ENCODE measurements at places on chromosomes 1 and 21.

GRCh38 chr1:161777261-161777660 lies 11.1 kb downstream of the ATF6 start:
- DNase-seq = no peak

- DNase-seq = no peak
These were observed 28.2 kb downstream of the CNN3 start for GRCh38 chr1:94898491-94899385.

GRCh38 chr1:109208836-109209463 lies 4.8 kb upstream of the SARS1 start:
- no peak for DNase-seq

DNA sequence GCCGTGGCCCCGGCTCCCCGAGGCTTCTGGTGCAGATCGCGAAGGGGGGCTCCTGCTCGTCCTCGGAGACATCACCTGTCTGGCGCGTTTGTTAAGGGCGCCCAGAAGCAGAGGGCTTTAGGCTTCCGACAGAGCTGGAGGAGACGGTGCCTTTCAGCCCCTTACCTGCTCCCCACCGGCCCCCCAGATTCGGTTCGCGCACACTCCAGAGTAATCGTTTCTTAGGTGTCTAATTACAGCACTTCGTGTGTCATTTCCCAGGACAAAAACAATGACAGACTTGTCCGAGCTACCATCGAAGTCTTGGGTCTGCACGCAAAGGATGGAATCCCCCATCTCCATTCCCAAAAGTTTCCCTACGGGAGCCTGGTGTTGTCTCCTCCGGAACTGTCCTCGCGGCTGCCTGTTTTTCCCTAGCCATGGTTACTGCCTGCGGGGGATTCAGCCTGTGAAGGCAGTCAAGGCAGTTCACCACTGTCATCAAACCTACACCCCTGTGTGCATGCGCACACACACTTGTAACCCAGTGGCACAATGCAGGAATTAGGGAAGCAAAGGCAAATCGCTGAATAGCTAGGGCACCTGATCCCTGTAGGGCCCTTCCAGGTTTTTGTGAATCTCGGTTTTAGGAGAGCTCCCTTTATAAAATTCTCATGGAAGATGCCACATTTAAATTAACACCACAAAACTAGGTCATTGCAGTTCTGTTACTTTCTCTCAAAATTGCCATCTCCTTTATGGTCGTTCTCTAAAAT lies 738 bp upstream of the CDC42BPA start:
- DNase-seq = peak; percentile 66

- no peak for DNase-seq
These were observed 469.3 kb downstream of the LTN1 start for GRCh38 chr21:28523367-28523766.

All from posterior cingulate gyrus (tissue), 11 donors.